ENCODE measurements at places on chromosomes 1 and 21.

GRCh38 chr1:18146886-18147285 lies 39.3 kb downstream of the IGSF21 start:
- no peak for DNase-seq

- no peak for DNase-seq
These were observed 122.7 kb downstream of the SIK1 start for GRCh38 chr21:43304206-43304605.

- no peak for DNase-seq
These were observed 40.5 kb downstream of the PLPPR5 start for GRCh38 chr1:98964198-98964597.

DNA sequence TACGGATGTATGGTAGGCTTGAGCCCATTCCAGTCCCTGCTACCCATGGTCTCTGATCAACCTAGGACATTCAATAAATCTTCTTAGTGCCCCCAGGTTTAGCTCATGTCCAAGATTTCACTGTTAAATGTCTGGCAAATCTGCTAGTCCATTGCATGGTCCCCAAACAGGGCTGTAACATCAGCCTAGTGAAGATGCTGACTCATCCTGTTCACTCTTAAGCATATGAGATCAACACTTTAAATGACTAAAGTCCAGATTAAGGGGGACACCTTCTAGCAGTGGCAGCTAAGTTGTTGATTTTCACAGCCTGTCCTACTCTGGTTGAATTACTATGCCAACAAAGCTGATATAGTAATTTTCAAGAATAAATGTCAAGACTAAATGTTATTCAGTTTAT lies 46.5 kb upstream of the NUF2 start:
- no peak for DNase-seq

GRCh38 chr1:1777583-1777899 lies 729 bp downstream of the NADK start:
- DNase-seq: no peak

- no peak for DNase-seq
These were observed 1.4 kb upstream of the IGSF8 start for GRCh38 chr1:160099716-160100375.

DNA sequence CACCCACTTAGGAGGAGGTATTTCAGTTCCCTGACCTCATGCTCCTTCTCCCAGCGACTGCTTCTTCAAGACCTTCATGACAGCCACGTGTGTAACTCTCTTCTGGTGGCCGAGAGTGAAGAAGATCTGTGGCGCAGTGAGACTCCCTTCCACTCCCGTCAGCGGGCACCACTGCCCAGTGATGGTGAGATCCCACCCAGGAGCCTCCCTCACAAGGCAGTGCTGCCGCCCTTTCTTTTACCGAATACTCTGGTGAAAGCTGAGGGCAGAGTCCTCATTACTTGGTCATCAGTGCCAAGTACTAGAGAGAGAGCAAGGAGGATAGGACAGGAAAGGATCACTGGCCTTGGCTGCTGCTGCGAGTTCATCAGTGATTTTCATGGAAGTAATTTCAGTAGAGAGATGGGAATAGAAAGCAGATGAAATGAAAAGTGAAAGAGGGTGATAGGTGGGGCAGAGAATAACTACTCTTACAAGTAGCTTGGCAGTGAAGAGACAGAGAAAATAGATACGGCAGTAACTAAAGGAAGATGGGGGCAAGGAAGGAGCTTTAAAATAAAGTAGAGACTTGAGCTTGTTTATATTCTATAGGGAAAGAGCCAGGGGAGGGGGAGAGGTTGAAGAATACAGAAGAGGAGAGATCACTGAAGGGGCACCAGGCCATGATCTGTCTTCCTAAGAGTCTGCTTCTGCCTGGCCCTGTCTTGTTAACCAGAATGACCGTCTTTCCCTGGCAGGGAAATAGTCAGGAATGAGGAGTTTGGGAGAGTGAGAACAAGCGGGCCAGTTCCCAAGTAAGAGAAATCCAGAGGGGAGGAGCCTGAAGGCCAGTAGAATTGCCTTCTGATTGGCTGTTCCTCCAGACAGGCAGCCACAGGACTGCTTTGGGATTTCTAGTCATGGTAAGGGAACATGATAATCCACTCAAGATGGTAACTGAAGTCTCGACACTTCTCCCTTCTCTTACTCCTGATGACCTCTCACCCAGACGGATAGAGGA lies 18.3 kb downstream of the HYI start:
- no peak for DNase-seq

GRCh38 chr1:10328180-10328963 lies 70.5 kb upstream of the PGD start:
- no peak for DNase-seq

DNA sequence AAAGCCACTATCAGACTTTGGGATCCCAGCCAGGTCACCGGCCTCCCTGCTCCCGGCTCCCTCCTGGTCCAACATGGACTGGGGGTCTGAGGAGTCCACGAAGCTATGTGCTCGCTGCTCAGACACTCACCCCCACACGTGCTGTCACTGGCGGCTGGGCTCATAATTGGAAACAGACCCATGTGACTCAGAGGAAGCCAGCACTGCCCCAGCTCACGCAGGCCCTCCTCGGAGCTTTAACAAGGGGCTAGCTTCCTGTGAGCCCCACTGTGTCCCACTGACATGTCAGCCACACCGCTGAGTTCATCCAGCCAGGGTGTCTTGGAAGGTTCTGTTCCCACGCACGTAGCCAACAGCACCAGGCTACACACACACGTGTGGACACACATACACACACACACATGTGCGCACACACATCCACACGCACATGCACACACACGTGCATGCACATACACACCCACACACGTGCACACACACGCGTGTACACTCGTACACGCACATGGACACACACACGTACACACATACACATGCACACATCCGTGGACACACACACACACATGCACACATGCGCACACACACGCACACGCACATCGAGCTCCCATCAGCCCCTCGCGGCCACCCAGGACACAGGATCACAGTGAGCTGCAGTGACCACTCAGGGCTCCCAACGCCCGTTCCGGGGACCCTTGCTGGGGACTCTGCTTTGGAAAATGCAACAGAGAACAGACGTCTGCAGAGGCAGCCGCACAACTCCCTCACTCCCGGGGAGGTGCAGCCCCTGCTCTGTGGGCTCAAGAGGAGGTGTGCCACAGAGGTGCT lies 18.4 kb upstream of the COL6A2 start:
- DNase-seq: peak; percentile 70
